ENCODE measurements at places on chromosomes 5 and 9.

DNA sequence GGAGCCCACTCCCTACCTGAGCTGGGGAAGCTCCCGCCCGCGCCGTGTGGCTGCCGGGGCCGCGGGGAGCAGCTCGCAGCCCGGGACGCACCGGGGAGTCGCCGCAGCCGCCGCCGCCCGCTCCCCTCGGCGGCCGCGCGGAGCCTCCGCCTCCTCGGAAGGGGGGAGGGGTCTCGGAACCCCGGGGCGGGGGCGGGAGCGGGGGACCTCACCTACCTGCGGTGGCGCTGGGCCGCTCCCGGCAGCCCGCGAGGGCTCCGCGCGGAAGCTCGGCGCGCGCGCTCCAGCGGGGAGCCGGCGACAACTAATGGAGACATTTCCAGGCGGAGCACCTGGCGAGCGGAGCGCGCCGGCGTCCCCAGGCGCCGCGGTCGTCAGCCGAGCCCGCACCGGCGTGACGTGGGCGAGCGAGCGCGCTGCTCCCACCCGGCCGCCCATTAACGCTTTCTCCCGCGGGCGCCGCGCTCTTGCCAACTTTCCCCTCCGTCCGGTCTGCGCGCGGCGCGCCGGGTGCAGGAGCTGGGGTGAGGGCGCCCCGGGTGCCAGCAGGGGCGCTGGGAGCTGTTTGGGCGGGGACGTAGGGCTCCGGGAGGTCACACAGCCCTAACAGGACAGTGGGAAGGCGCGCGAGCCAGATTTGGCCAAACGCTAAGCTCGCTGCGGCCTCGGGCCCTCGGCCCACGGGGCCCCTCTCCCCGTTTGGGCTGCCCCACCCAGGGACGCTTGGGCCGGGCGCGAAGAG is 4.3 kb upstream of the IRX4 start:
- DNase-seq, result no peak

DNA sequence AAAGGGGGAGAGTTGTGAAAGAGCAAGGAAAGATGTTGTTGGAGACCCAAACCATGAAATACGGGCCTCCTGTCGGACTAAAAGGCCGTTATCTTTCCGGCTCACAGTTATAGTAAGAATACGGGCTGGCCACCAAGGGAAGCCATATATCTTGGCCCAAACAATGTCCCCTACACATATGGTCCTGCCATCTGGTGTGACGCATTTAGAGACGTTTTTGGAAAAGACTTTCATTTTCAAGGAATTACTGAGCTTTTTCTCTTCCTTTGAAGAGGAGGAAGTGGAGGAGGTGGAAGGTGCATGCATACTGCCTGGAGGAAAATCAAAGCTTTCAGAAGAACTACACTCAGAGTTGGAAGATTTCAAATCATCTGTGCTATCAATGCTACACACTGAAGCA is 26.7 kb downstream of the PWWP2A start:
- DNase-seq, result no peak

- no peak for DNase-seq
Measured at GRCh38 chr5:14816999-14817761, 54.4 kb downstream of the ANKH start.

DNA sequence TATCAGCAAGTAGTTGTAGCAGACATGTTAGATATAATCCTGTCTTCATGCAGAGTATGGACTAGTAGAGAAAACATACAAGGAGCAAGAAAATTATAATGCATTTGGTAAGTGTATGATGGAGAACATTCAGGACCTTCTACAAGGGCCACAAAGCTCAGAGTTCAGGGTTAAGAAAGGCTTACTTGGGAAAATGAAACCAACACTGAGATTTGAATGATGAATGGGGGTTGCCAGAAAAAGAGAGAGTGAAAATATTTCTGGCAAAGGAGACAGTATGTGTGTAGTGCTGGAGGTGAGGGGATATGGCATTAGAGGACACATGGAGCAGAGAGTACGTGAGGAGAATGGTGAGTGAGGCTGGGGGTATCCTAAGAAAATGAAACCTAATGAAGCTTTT is 169.8 kb upstream of the STK32A start:
- no peak for DNase-seq

- no peak for DNase-seq
Measured at GRCh38 chr9:130288926-130289690, 23.5 kb downstream of the HMCN2 start.

GRCh38 chr9:16241231-16241630 is 629.2 kb downstream of the BNC2 start:
- no peak for DNase-seq
